ENCODE measurements at places on chromosomes 13 and 19.

GRCh38 chr13:21670006-21670882, 629 bp upstream of the FGF9 start:
- DNase-seq = peak; percentile 80

- DNase-seq = no peak
Observed at GRCh38 chr19:44737238-44738071, 11.1 kb upstream of the BCL3 start.

GRCh38 chr19:56973713-56974555, 133.4 kb upstream of the PEG3 start:
- DNase-seq = no peak

- no peak for DNase-seq
Observed at GRCh38 chr19:41744850-41745249, 10.5 kb upstream of the CEACAM6 start.

DNA sequence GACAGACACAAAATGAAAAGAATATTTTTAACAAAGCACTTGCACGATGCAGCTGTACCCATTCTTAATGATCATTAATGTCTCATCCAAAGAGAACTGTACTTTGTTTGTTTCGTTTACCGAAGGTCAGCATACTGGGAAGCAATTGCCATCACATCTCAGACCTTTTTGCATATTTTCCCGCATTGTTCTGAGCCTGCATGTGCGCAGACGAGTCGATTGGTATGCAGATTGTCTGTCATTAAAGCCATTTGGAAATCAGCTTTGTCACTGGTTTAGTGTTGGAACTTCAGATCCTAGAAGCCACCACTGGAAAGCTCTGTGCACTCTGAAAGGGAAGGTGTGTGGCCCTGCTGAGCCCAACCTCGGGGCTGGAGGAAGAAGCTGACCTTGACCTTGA, 15.6 kb downstream of the SPACA7 start:
- DNase-seq = no peak

GRCh38 chr13:38543561-38543960, 143.3 kb upstream of the FREM2 start:
- DNase-seq = no peak

DNA sequence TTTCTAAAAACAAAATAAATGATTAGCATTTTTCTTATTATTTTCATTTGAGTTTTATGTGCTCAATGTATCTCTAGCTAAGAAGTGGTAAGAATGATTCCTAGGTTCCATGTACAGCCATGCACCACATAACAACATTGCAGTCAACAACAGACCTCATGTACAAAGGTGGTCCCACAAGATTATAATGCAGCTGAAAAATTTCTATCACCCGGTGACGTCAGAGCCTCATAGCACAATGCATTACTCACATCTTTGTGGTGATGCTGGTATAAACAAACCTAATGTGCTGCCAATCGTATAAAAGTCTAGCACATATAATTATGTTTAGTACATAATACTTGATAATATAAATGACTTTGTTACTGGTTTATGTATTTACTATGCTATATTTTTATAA, 120.5 kb downstream of the SLC7A1 start:
- no peak for DNase-seq

- DNase-seq = no peak
Observed at GRCh38 chr13:49993666-49994065, 3.2 kb upstream of the TRIM13 start.
